Stimulated activated naive CD4-positive, alpha-beta T cell (primary cell): ENCODE measurements at places on chromosomes 5 and 9.

- no peak for DNase-seq
Measured at GRCh38 chr5:89983216-89983615, 426.3 kb downstream of the CETN3 start.

DNA sequence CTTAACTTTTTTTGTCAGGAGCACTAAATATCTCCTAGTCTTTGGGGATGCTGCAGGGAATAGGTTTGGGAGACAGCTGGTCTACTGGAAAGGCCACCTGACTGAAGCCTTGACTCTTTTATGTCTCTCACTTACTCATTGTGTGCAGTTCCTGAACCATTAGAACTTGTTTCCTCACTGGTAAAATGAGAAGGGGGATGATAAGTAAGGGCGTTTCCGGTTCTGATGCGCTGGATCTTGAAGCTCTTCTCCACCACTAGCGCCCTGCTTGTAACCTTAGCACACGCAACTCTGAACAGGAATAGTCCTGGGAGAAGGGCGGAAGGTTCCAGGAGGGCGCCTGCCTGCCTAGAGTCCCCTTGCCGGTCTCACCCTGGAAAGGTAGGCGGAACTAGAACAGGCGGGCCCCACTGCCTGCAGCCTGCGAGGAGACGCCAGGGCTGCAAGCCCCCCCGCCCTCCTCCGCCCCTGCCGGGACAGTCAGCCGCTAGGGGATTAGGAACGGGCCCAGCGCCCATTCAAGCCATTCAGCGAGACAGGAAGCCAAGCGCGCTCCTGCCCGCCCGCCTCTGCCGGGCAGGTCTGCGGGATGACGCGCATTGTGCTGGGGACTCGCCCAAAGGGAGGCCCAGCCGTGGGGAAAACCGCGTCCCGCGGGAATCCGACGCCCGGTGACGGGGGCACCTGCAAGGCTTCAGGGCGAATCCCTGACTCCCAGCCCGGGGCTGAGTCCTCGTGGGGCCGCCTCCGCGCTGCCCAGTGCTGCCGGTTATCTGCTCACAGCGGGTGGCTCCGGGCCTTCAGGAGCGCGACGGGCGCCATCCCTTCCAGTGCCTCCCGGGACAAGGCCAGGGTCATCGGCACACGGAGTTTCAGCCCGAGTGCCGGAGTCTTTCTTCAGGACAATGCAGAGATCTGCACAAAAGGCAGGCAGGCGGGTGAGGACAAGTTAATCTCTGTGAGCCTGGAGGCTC, 44.0 kb upstream of the XPA start:
- peak; percentile 9 for DNase-seq

DNA sequence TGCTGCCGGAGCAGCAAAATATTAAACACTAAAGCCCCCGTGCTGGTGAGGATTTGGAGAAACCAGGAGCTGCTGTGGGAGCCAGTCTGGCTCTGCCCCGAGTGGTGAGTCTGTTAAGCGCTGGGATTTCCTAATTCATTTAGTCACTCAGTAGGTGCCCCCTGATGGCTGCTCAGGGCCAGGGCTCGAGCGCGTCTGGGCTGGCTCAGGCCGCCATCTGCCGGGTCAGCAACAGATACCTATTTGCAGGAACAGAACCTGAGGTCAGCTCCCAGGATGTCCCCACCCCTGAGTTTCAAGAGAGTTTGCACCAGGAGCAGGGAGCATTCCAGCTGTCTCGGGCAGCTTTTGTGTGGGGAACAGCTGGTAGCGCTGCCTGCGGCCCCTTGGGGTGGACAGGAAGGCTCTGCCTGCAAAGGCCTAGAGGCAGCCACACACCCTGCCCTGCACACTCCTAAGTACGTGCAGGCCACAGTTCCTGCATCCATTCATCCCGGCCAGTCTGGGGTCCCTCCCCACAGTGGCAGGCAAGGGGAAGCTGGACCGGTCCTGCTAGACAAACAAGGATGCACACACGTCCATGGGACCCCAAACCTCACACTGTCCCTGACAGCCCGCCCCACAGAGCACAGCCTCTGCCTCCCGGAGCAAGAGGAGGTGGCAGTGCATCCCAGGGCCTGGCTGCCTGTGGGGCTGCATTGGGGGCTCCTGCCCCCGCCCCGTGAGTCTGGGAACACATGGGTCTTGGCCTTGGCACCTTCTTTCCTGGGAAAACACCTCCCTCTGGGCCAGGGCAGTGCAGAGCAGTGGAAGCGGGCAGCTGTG, 83.7 kb downstream of the ADAMTS2 start:
- DNase-seq: no peak

DNA sequence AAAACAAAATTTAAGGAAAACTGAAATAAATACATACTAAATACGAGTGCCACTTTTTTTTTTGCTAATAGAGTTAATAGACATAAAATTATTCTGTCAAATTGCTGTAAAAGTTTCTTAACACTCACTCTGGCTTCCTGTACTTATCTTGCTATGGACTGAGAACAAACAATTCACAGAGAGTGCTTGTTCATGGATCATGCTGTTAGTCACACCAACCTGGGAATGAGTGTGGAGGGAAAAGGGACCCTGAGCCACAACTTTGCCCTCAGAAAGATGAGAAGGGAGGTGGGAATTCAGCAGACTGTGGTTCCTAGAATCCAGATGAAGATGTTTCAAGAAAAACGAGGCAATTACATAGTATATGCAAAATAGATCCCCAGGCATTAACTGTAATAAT, 246.9 kb downstream of the FBXL7 start:
- no peak for DNase-seq

DNA sequence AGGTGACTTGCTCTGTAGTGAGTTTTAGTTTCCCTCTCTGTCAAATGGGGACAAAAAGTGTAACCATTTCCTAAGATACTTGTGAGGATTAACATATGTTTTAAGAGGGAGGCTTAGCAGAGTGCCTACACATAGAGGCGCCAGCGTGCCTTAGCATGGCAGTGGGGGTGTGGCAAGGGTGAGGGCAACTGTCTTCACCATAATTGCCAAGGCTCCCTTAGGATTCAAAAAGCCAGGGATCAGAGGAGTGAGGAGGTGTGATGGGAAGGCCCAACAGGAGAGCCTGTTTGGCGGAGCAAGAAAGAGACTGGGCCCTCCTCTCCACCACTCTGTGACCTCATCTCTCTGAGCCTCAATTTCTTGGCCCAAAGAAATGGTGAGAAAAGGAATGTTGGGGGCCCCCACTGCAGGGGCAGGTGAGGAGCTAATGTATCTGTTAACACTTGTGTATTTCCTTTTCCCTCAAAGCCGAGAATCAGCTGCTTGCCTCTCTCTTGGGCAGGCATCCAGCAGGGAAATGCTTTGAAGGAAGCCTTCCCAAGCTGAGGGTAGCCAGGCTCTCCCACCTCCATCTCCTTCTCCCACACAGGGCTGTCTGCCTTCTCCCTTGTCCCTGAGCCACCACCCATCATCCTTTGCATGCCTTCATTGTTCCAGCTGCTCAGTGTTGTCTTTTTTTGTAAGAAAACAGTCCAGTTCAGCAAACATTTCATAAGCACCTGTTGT, 76.0 kb downstream of the DAB2IP start:
- no peak for DNase-seq

- DNase-seq: no peak
Measured at GRCh38 chr5:80745490-80745889, 90.7 kb upstream of the DHFR start.

GRCh38 chr5:79510638-79511037, 3.3 kb downstream of the HOMER1 start:
- no peak for DNase-seq

DNA sequence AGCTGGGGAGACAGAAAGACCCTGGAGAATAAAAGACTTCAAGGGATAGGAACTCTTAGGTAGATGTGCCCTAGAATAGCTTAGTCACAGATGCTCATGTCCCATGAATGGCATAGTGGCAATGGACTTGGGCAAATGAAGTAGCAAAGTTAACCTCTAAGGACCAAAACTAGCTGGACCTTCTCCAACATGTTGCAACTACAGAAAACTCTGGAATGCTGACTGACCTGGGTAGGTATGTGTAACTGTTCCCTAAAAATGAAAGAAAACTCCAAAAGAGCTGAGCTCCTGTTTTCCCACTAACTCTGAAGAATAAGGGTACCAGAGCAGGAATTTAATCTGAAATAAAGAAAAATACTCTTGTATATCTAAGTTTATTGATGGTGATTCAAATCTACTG, 12.5 kb upstream of the LPAR1 start:
- no peak for DNase-seq

DNA sequence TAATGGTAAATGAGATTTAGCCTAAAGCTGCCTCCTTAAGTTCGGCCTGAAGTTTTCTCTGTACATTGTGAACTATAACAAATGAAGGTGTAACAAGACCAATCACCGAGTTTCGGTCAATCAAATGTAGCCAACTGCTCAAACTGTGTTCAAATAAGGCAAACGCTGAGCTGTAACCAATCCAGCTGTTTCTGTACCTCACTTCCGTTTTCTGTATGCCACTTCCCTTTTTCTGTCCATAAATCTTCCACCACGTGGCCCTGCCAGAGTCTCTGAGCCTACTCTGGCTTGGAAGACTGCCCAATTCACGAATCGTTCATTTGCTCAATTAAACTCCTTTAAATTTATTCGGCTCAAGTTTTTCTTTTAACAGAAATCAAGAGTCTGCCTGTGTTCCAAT, 193.5 kb upstream of the KLF9 start:
- no peak for DNase-seq

DNA sequence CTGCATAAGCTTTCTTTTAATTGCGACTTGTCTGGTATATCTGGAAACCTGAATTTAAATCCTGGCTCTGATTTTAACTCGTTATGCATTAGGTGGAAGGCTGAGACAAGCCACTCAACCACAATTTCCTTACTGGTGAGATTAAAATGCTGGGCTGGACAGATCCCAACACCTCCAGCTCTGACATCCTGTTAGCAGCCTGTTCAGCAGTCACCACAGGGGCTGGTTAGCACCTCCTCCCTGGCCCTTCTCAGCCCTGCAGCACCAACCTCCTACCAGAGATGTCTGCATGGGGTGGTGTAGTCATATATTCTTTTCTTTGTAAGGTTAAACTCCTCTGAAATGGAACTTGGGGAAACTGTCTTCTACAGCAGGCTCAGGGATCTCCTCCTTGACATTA, 156.5 kb upstream of the NFIL3 start:
- no peak for DNase-seq

- DNase-seq: no peak
Measured at GRCh38 chr5:73895471-73895870, 269.5 kb downstream of the ARHGEF28 start.

GRCh38 chr5:153952893-153953292, 85.8 kb downstream of the FAM114A2 start:
- DNase-seq: no peak

DNA sequence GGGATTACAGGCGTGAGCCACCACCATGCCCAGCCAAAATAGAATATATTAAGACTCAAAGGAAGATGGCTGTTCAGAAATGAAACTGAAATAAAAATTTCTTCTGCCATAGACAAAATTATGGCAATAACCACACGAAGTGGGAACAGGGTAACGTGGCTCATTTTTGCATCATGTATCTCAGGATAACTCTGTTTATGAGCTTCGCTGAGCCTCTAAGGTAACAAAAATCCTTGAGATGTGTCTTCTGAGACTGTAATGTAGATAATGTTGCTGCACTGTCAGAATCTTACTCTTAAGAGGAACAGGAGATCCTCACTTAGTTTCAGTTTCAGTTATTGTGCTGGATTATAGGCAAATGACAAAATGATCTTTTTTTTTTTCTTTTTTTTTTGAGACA, 153.8 kb downstream of the GOLPH3 start:
- no peak for DNase-seq

DNA sequence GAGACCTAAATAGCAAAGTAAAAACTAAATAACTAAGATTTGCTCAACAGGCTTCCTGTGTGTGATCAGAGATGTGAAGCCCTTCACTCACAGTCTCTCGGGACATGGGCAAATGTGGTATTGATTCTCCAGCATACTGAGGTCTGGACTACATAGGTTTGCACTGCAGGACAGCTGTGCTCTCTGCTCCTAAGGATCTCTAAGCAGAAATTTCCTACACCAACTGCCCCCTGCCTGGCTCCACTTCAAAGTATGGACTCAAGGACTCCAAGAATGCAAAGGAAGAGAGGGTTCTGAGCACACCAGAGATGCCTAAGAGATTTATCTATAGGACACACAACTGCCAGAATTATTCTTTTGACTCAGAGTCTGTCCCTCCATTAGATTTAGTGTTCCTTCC, 487.2 kb downstream of the SEMA5A start:
- no peak for DNase-seq

GRCh38 chr9:629146-629545, 212.4 kb upstream of the DMRT1 start:
- no peak for DNase-seq

DNA sequence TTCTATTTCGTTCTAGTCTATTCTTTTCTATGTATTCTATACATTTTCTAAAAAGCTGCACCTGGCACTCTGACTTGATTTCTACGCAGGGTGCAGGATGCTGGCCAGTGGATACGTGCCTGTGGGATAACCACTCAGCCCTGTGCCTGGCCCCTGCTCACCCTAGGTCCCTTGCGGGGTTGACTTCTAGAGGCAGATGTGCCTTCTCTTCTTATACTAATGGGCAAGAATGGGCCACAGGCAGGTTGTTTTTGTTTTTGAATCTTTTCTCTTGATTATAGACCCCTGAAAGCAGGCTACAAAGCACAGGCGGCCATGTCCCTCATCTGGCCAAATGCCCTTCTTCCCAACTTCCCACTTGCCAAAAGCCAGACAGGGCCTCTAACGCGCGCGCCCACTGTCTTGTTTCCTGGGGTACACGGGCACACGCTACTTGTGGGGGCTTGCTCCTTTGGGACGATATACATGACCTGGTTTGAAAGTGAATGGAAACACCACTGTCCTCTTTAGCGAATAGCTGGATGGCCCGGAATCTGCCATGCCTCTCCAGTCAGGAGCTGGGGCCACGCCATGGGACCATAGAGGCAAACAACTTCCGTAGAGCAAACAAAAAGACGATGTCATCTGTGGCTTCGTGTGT, 162.7 kb upstream of the IRX2 start:
- no peak for DNase-seq

DNA sequence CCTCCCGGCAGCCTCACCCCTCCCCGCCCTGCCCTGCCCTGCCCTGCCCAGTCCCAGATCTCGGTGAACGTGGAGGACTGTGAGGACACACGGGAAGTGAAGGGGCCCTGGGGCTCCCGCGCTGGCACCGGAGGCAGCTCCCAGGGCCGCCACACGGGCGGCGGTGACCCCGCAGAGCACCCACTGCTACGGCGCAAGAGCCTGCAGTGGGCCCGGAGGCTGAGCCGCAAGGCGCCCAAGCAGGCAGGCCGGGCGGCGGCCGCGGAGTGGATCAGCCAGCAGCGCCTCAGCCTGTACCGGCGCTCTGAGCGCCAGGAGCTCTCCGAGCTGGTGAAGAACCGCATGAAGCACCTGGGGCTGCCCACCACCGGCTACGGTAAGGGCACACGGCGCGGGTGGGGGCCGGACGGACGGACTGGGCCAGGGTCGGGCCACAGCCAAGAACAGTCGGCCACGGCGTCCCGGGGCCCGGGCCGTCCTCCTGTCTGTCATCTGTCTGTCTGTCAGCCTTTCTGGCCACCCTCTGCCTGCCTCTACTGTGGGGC, 84.2 kb downstream of the KCNT1 start:
- no peak for DNase-seq

DNA sequence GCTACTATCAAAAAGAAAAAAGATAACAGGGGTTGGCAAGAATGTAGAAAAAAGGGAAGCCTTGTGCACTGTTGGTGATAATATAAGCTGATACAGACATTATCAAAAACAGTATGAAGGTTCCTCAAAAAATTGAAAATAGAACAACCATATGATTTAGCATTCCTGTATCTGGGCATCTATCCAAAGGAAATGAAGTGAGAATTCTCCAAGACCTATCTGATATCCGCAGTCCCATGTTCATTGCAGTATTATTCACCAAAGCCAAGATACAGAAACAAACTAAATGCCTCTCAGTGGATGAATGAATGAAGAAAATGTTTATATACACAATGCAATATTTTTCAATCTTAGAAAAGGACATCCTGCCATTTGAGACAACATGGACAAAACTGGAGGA, 1943.3 kb downstream of the MAT2B start:
- no peak for DNase-seq
